CD4-positive, alpha-beta T cell treated with Interleukin-10 for 1 hour (primary cell): ENCODE measurements at places on chromosomes 1 and 21.

- no peak for DNase-seq
These were observed 66.6 kb downstream of the SKI start for GRCh38 chr1:2294725-2295078.

- DNase-seq, result no peak
These were observed at the start of gene PLCH2 for GRCh38 chr1:2476061-2476999. Gene PLCH2 (plus strand): TSS chr1:2476289. CDS start chr1:2476589, 300 bp downstream.

- no peak for DNase-seq
These were observed 29.3 kb downstream of the COP1 start for GRCh38 chr1:176177764-176178163.

DNA sequence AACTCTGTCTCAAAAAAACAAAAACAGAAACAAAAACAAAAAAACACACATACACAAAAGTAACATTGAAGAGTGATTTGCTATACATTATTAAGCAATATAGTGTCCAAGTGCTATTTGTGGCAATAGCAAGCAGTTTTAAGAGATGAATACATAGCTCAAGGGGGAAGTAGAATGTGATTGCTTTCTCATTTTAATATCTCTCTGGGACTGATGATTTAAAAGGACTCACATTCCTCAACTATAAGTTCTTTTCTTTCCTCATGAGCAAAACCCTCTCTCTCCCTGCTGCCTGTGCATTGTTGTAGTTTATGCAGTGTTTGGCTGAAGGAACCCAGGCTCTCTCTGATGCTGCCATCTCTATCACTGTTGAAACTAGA lies 47.0 kb upstream of the CSF1 start:
- no peak for DNase-seq

DNA sequence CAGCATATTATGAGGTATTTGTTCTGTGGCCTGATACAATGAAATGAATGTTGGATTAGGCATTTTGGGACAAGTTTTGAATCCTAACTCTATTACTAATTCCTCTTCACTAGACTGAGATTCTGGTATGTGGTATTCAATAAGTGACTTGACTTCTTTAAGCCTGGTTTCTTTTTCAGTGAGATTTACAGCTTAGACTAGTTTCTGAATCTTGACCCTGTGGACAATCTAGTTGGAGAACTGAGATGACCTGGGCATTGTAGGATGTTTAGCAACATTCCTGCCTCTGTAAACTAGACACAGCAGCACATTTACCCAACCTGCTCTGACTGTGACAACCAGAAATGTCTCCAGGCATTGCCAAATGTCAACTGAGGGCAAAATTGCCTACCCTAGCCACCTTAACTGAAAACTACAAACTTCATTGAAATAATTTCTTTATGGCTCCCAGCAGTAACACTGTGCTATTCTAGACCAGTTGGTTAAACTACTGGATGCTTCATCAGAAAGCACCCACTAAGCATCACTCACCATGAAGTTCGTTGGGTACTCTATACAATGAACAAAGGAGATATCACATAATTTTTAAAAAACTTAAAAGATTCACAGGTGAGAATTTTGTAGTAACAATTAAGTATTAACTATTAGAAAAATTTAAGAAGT lies 16.8 kb downstream of the PTPRC start:
- no peak for DNase-seq

- DNase-seq, result no peak
These were observed 15.3 kb upstream of the EPHA8 start for GRCh38 chr1:22547818-22548462.
